Inflammatory macrophage treated with lipopolysaccharide for 1 hour (primary cell): ENCODE measurements at places on chromosomes 11 and 22.

DNA sequence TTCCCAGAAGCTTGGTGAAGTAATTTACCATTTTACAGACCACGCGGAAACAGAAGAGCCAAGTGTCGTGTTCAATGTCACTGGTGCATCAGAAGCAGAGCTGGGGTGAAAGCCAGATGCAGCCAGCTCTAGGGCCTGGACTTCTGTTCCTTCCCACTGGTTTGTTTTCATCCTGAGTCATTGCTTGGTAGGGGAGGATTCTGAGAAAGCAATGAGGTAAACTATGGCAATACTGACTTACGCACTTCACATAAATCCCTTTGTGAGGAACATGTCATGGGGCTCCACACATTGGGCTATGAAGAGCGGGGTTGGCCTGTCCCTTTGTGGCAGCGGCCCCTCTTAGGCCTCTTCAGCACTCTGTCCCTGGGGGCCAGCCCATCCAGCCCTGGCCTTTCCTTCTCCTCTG is 52.4 kb upstream of the RBFOX2 start:
- DNase-seq = no peak

- DNase-seq = no peak
Measured at GRCh38 chr11:100984668-100985067, 144.9 kb downstream of the PGR start.

GRCh38 chr22:35899736-35900135 is 128.9 kb downstream of the RBFOX2 start:
- no peak for DNase-seq

GRCh38 chr11:2698386-2699184 is 1.2 kb downstream of the KCNQ1OT1 start:
- DNase-seq = no peak
